Stimulated activated CD4-positive, alpha-beta T cell treated with anti-CD3 and anti-CD28 coated beads, TNF-alpha, amount 100 ng/mL, for 48 hours (primary cell): ENCODE measurements at places on chromosomes 6 and 20.

DNA sequence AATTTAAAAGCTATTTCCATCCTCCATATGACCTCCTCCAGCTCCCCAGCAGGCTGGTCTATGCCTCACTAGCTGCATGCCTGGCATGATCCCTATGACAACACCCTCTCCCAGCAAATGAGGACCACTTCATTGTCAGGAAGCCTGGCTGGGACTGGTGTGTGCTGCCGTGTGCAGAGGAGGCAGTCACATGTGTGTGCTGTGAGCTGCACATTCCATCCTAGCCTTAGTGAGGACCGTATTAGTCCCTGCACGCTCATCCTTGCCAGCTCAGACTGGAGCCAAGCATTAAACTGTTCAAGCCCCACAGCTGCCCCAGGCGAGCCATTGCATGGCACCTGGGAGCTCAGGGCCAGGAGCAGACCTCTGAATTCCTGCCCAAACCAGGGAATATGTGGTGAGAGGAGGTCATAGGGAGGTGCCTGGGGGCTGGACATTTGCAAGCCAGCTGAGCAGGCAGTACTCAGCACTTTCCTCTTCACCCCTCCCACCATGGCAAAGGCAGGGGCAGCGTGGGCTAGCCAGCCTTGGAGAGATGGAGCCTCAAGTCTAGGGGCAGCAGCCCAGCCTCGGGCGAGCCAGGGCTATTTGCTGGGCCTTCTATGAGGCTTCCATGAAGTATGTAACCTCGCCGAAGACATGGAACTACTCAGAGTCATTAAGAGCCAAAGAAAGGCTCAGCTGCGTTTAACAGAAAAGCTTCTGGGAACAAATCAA is 8.7 kb upstream of the CCN5 start:
- DNase-seq, result no peak

DNA sequence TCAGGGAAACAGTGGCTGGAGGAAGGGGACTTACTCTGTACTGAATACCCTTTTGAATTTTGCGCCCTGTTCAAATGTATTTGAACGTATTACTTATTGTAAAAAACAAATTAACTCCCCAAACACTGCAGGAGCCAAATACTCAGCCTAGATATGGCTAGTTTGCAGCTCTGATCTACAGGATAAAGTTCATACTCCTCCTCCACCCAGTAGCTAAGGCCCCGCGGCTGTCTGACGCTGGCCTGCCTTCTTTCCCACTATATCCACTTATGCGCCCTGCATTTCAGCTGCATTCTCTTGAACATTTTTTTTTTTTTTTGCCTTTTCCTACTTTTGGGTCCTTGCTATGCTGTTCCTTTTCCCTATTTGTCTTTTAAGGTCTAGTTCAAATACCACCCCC is 6.5 kb downstream of the GSS start:
- DNase-seq, result no peak

DNA sequence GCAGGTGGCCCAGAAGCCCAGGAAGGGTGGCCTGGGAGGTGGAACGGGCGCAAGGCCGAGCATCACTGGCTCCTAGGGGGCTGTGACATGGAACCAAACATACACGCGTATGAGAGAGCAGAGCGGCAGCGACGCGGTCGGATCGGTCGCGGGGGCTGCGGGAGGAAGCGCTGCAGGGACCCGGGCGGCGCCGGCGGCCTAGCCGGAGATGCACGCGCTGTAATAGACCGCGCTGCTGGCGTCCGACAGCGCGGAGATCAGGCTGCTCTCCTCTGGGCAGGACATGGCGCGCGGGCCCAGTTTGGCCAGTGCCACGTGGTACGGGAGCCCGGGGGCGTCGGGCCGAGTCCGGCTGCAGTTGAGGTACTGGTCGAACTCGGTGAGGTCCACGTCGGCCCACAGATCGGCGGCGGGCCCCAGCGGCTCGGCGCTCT is 1.5 kb downstream of the SOX18 start:
- DNase-seq, result no peak

GRCh38 chr6:3855866-3856265 is 6.7 kb downstream of the FAM50B start:
- no peak for DNase-seq

GRCh38 chr6:40922281-40922680 is 116.7 kb downstream of the UNC5CL start:
- no peak for DNase-seq
